Glutamatergic neuron (in vitro differentiated cells): ENCODE measurements at places on chromosomes 2 and 18. TPM values are rescaled to one million over a fixed set of nuclear protein-coding genes. Genes with fewer than 3 reads are reported as not detected.
A peak's percentile ranks its signal among the peaks of the same experiment; 100 is the strongest.

- H3K36me3 ChIP-seq = peaks cover 10% of the 10 kb centered on the region
- peaks cover 6% of the 10 kb centered on the region for H3K4me1 ChIP-seq
- no peak for DNase-seq
- no peak overlapping the region for H3K27ac ChIP-seq
- no peak overlapping the region for H3K4me3 ChIP-seq
- no peaks in the 10 kb centered on the region for H3K27me3 ChIP-seq
Observed at GRCh38 chr2:9336576-9337314, 86.6 kb downstream of the ITGB1BP1 start.

DNA sequence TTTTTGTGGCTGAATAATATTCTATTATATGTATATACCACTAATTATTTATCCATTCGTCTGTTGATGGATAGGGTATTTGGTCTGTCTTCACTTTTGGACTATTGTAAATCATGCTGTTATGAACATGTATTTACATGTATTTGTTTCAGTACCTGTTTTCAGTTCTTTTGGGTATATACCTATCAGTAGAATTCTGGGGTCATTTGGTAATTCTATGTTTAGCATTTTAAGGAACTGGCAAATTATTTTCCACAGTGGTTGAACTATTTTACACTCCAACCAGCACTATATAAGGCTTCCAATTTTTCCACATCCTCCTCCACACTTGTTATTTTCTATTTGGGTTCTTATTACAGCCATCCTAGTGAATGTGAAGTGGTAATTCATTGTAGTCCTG is 12.4 kb upstream of the TANK start:
- H3K4me1 ChIP-seq = no peaks in the 10 kb centered on the region
- DNase-seq = no peak
- H3K27me3 ChIP-seq = no peaks in the 10 kb centered on the region
- no peak overlapping the region for H3K27ac ChIP-seq

DNA sequence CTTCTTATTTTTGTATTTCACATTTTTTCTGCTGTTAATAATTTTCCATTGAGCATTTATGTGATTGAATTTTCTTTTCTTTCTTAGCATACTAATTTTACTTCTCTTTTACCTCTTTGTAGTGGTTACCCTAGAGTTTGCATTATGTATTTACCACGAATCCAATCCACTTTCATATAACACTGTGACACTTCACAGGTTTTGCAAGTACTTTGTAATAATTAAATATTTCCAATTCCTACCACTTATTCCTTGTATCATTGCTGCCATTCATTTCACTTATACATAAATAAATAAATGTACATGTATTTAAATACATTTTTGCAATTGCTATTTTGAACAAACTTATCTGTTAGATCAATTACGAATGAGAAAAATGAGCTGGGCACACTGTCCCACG is 110.8 kb downstream of the TGIF1 start:
- no peak for DNase-seq
- H3K4me1 ChIP-seq = no peaks in the 10 kb centered on the region
- H3K27ac ChIP-seq = no peak overlapping the region
- H3K36me3 ChIP-seq = peaks cover 15% of the 10 kb centered on the region
- no peak overlapping the region for H3K4me3 ChIP-seq
- no peaks in the 10 kb centered on the region for H3K27me3 ChIP-seq

DNA sequence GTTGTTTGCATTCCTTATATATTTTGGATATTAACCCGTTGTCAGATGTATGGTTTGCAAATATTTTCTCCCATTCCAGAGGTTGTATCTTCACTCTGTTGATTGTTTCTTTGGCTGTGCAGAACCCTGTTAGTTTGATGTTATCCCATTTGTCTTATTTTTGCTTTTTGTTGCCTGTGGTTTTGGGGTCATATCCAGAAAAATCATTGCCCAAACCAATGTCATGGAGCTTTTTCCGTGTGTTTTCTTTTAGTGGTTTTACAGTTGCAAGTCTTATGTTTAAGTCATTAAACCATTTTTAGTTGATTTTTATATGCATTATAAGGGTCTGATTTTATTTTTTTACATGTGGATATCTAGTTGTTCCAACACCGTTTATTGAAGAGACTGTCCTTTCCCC is 35.8 kb downstream of the PPIG start:
- H3K27ac ChIP-seq = no peak overlapping the region
- no peak for DNase-seq
- H3K4me1 ChIP-seq = no peaks in the 10 kb centered on the region
- peaks cover 29% of the 10 kb centered on the region for H3K36me3 ChIP-seq

DNA sequence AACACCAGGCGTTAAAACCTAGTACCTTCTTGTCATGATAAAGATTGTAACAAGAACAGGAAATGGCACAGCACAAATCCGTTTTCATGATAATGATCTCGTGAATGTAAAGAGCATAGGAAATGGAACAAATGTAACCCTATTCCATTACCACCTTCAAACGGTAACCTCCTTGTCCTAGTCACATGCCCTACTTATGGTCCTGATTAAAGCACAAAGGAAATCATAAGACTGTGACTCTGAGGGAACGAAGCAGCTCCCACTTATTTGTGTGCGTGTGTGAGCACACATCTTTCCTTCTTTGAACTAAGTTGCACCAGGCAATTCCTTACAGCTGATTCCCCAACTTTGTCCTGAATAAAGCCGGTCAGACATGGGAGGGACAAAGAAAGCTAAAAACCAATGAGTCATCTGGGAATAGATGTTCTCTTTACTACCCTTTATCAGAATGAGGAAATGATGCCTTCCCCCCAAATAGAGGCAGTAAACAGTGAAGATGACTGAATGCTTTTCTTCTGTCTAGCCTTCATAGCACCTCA is 192.6 kb downstream of the IKZF2 start:
- no peak overlapping the region for H3K27ac ChIP-seq
- no peaks in the 10 kb centered on the region for H3K27me3 ChIP-seq
- H3K4me1 ChIP-seq = no peaks in the 10 kb centered on the region
- H3K4me3 ChIP-seq = no peak overlapping the region

- H3K27ac ChIP-seq = no peak within 1 kb of the TSS
- peak within 1 kb of the TSS; percentile 96 for H3K4me3 ChIP-seq
- peak; percentile 22 for DNase-seq
- H3K27me3 ChIP-seq = peaks cover 10% of the 10 kb centered on the region
- H3K36me3 ChIP-seq = no peaks in the 10 kb centered on the region
Observed at GRCh38 chr2:216695401-216695821, at the start of gene IGFBP5. TSS of gene IGFBP5 (minus strand) at chr2:216695549. CDS start at chr2:216694775, 774 bp downstream.

DNA sequence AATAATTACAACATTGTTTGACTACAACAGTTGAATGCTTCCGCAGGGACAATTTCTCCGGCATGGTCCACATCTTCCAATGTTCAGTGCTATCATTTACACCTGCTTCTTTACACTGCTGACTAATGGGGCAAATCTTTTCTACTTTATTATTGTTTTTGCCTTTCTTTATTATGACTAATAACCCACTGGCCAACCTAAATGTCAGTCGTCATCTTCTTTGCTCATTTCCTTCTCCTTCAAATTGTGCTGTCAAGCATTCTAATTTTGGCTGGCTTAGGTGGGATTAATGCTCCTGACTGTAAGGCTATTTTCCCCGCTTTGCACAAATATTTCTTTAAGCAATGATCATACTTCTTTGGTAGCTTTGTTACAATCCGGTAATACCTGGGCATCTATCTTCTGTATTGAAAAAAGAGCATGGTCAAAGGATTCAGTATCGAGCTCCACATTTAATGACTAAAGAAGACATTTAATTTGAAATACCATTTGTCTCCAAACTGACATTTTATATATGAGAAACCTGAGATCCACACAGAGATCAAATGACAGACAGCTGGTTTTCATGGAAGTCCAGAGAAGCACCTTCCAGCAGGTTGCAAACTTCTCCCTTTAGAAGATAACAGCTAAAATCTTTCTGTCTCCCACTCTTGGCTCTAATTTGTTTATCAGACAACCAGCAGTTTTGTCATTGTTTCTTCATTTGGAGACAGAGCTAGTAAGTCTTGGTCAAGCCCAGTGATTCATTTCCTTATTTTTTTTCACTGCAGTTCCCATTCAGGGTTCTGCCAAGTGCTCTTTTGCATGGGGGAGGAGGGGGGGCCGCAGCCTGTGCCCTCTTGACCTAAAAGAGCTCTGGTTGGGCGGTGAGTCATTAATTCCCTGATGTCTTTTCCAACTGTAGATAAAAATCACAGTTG is 132.9 kb downstream of the SOCS6 start:
- no peaks in the 10 kb centered on the region for H3K36me3 ChIP-seq
- no peak overlapping the region for H3K27ac ChIP-seq
- H3K4me3 ChIP-seq = no peak overlapping the region
- no peak for DNase-seq
- H3K27me3 ChIP-seq = no peaks in the 10 kb centered on the region
- peaks cover 26% of the 10 kb centered on the region for H3K4me1 ChIP-seq

- peaks cover 4% of the 10 kb centered on the region for H3K4me1 ChIP-seq
- no peaks in the 10 kb centered on the region for H3K36me3 ChIP-seq
- no peak overlapping the region for H3K27ac ChIP-seq
- no peak overlapping the region for H3K4me3 ChIP-seq
- DNase-seq = no peak
- H3K27me3 ChIP-seq = peaks cover 1% of the 10 kb centered on the region
Observed at GRCh38 chr18:43155842-43156241, 40.4 kb upstream of the RIT2 start.

DNA sequence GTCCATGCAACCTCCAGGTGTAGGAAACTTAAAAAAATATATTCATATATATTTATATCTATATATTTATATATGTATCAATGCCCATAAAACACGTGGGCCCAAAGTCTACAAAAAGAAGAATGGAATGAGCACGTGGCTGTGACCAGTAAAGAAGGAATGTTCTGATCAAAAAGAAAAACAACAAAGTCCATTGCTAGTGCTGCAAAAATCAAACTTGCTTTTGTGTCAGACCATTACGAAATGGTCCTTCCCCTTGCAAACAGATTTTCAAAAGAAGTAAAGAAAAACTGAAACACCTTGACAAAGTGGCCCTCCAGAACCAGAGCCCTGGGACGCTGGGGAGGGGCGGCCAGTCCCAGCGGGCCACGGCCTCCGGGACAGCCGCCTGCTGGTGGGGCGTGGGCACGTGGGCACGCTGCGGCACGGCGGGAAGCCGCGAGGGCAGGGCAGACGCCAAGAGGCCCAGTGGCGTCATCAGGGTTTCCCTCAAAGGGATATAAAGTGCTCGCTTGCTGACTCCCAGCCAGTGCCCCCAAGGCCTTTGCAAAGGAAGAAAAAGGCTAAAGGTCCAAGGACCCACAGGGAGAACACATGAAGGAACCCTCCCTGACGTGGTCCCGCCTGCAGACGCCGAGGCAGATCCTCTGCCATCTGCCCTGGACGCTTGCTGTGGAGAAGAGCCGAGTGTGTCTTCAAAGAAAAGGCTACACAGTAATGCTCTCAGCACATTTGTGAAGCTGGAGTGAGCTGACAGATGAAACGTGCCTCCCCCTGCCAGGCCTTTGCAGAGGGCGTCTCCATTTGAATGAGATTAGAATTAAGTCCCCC is 201.8 kb downstream of the TWIST2 start:
- no peak overlapping the region for H3K27ac ChIP-seq
- peaks cover 8% of the 10 kb centered on the region for H3K36me3 ChIP-seq
- no peak for DNase-seq
- no peaks in the 10 kb centered on the region for H3K4me1 ChIP-seq
- H3K4me3 ChIP-seq = no peak overlapping the region

DNA sequence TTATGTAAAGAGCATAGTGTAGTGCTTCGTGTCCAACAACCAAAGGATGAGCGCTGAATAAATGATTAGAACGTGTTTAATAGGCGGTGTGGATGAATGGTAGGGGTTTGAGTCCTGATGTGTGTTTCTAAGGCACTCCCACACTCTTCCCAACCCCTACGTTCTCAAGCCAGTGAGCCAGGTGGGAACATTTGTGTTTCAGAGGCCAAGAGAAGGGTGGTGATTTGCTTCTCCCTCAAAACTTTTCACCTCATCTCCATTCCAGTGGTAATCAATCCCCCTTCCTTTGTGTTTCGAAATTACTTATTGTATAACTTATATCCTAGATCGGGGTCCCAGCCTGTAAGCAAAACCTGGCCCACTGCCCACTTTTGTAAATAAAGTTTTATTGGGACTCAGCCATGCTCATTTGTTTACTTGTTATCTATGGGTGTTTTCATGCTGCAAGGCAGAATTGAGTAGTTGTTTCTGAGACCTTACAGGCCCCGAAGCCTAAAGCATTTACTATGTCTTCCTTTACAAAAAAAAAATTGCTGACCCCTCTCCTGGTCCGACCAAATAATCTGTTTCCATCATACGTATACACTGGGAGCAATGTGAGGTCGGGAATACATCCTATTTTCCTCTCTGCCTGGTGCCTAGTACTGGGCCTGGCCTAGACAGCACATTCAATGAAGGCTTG is 150.8 kb upstream of the MYCN start:
- peaks cover 4% of the 10 kb centered on the region for H3K27me3 ChIP-seq
- H3K4me3 ChIP-seq = no peak overlapping the region
- peaks cover 5% of the 10 kb centered on the region for H3K4me1 ChIP-seq

- H3K27ac ChIP-seq = no peak overlapping the region
- peaks cover under 1% of the 10 kb centered on the region for H3K4me1 ChIP-seq
- H3K27me3 ChIP-seq = no peaks in the 10 kb centered on the region
- no peak for DNase-seq
- H3K4me3 ChIP-seq = no peak overlapping the region
Observed at GRCh38 chr18:11511434-11512095, 97.8 kb upstream of the SLC35G4 start.

DNA sequence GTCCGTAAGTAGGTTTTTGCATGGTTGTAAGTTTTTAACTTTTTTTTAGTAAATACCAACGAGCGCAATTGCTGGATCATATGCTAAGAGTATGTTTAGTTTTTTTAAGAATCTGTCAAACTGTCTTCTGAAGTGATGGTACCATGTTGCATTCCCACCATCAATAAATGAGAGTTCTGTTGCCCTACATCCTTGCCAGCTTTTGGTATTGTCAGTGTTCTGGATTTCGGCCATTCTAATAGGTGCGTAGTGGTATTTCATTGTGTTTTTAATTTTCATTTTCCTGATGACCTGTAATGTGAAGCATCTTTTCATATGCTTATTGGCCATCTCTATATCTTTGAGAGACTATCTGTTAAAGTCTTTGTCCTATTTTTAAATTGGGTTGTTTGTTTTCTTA is 114.3 kb downstream of the LDLRAD4 start:
- no peaks in the 10 kb centered on the region for H3K4me1 ChIP-seq
- H3K36me3 ChIP-seq = peaks cover 4% of the 10 kb centered on the region
- H3K4me3 ChIP-seq = no peak overlapping the region
- no peak overlapping the region for H3K27ac ChIP-seq

DNA sequence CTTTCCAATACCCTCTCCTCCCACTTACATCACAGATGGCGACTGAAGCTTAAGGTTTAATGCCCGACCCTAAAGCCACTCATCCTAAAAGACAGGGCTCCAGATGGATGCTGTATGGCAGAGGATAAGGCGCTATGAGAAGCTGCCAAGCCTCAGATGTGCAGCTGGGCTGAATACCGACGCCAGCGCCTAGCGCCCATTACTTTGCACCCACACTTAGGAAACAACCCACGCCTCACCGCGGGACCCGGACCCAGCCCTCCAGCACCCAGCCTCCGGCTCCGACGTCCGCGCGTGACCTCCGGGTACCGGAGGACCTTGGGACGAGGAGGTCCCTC is 335 bp downstream of the TRAK2 start:
- peak overlapping the region; percentile 97 for H3K27ac ChIP-seq
- H3K27me3 ChIP-seq = peaks cover 2% of the 10 kb centered on the region
- peaks cover 12% of the 10 kb centered on the region for H3K4me1 ChIP-seq
- DNase-seq = no peak
- no peaks in the 10 kb centered on the region for H3K36me3 ChIP-seq

AGBL5 gene
- total RNA-seq = 17.3 TPM

MEP1B gene
- not detected for total RNA-seq

NCKAP5 gene
- 0.20 TPM for total RNA-seq

MOGAT1 gene
- not detected for total RNA-seq

DNAH7 gene
- 0.56 TPM for total RNA-seq

GRHL1 gene
- 4.3 TPM for total RNA-seq

ARHGAP15 gene
- not detected for total RNA-seq

TMEM131 gene
- 36.6 TPM for total RNA-seq

COL3A1 gene
- not detected for total RNA-seq

PJVK gene
- total RNA-seq = 2.0 TPM
